NCI-H1436 (cell line): ENCODE measurements at places on chromosomes 5 and 9.
A peak's percentile ranks its signal among the peaks of the same experiment; 100 is the strongest.

DNA sequence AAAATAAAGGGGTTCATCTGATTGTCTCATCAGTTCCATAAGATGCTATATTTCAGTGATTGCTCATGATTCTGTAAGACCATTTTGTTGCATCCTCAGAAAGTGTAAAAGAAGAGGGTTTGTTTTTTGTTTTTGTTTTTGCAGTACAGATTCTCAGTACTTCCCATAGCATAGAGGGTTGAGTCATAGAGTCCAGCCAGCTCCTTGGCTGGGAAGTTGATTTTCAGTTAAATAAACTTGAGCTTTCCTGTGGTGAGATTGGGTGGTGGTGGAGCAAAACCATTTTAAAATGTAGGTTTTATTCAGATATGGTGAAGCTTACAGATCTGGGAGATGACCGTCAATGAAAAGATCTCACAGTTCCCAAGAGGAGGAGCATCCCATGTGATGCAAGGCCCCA is 48.2 kb downstream of the DAPK1 start:
- DNase-seq: no peak

- DNase-seq: no peak
Observed at GRCh38 chr5:38799556-38800377, 46.0 kb upstream of the OSMR start.

DNA sequence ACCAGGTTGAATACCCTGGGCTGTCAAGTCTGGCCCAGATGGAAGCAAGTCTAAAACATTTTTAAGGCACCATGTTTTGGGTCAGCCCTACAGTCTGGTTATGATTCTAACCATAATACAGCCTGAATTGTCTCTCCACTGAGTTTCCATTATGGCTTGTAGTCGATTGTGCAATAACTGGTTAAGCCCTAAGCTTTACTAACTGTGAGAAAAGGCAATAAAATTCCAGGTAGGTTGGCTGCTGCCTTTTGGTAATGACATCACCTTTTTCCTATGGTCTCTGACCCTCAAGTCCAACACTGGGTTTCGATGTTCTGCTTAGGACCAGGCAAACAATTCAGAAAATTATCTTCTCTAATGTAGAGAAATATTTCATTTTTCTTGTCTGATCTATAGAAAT is 243.3 kb downstream of the ACTL7B start:
- no peak for DNase-seq

DNA sequence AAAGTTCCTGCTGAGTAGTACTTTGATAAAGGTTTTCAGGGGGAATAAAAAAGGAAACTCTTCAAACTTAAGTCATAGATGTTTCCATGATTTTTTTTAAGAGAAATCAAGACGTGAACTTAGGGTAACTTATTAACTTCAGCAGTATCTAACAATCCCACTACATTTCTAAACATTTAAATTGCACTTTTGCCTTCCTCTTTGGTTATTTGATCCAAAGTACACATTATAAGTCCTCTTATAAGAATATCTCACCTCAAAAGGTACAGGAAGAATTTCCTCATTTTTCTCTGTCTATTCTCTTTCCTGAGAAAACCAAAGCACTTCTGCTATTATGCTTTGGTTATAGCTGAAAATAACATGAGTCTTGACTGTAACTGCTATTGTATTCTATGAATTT is 7.9 kb downstream of the PTPRD start:
- DNase-seq: no peak

- DNase-seq: no peak
Observed at GRCh38 chr5:4954048-4954447, 186.1 kb upstream of the ADAMTS16 start.

DNA sequence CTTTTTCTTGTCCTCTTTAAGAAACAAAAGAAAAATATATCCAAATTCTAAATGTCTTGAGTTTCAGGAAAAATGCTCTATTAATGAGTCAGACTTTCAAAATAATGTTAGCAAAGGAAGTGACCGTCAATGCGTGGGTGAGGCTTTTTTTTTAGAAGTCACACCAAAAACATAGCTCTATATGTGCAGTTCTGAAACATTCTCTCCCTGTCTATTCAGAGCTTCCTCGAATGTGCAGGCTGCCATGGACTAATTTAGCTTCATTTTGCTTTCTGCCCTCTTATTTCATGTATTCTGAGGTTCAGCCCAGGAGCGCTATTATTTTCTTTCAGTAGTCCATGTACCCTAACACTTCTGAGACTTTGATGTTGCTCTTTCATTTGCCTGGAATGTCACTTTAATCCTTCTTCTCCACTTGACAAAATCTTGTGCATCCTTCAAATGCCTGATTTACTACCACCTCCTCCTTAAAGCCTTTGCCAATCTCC is 72.5 kb upstream of the RASA1 start:
- no peak for DNase-seq

DNA sequence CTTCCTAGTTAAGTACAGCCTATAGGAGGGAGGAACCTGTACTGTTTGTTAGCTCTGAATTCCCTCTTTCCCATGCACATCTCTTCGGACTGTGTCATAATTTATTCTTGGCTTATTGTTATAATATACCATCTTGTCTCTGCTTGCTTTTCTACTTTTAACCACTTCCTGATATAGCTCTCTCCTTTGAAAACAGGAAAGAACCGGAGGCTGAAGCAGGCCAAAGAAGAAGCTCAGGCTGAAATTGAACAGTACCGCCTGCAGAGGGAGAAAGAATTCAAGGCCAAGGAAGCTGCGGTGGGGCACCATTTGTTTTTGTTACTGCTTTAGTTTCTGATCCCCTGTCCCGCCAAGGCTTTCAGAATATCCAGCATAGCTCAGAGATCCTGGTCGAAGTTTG is 4.8 kb downstream of the ATP6V1G1 start:
- no peak for DNase-seq

GRCh38 chr5:44332285-44332971 is 56.8 kb downstream of the FGF10 start:
- peak; percentile 13 for DNase-seq

- no peak for DNase-seq
Observed at GRCh38 chr9:80503671-80504281, 932.0 kb downstream of the TLE4 start.

GRCh38 chr9:137694236-137694959 is 75.6 kb downstream of the EHMT1 start:
- no peak for DNase-seq

DNA sequence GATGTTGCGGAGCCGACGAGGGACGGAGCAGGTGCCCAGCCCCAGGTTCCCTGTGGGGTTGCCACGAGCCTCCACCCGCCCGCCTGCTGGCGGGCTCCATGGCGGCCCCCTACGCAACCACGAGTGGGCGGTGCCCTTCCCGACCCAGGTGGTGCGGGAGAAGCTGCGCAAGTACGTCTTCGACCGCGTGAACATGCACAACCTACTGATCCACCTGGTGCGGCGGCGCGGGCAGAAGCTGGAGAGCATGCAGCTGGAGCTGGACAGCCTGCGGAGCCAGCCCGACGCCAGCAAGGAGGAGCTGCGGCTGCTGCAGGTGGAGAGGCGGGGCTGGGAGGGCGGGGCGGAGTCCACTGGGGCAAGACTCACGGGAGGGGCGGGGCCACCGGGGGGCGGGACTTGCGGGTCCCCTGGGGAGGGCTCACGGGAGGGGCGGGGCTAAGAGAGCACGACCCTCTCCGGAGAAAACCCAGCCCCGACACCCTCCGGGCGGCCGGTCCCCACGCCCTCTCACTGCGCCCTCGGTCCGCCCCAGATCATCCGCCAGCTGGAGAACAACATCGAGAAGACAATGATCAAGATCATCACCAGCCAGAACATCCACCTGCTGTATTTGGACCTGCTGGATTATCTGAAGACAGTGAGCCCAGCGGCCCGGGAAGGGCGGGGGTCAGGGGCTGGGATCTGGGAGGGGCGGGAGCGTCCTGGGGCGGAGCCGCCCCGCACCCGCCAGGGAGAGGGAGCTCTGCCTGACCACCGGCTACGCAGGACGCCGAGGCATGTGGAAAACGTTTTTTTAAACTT is 3.9 kb downstream of the CCDC183 start:
- peak; percentile 85 for DNase-seq

DNA sequence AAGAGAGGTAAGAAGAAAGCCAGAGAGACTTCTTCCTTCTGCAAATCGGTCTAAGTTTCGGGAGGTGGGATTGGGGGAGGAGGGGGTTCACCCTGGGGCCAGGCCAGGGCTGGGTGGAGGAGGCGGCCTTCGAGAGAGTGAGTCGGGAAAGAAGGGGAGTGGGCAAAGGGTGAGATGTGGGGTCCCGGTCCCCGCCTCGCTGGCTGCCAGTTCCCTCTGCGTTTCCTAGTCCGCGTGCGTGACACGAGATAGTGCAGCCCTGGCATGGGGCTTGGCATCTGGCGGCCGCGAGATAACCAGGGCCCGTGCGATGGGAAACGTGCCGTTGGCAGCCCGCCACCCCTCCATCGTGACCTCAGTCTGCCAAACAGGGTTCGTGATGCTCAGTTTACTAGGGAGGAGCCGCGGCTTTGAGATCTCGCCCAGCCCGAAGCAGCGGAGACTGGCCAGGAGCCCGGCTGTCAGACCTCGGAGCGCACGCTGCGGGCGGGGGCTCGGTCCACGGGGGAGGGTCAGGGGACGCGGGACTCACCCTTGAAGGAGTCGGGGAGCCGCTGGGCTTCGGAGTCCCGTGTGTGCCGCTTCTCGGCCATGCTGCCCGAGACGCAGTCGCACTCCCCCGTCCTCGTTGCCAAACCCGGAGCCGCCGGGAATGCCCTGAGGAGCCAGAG is at the start of gene STOM:
Gene STOM (minus strand): TSS at position 656 of the 671 bp plus-strand sequence. CDS start 63 bp downstream, at position 593.
- no peak for DNase-seq

GRCh38 chr5:175749591-175749990 is 91.7 kb downstream of the HRH2 start:
- DNase-seq: no peak

- DNase-seq: no peak
Observed at GRCh38 chr5:101393795-101394450, 490.8 kb upstream of the ST8SIA4 start.

DNA sequence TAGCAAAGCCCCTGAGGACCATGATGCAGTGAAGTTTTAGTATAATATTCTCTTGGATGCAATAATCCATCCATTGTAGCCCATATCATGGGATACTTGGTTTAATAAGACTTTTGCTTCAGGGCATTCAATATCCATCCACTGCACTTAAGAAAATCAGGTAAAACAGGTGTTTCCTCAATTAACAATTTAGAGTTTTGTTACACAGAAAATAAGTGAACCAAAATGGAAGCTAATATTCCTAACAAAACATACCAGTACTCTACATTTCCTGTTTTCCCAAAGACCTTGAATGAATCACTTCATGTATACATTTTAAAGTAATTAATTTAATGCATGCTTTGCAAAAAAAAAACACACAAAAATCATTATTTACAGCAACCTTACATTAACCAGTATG is 305.6 kb downstream of the NR2F1-AS1 start:
- no peak for DNase-seq

DNA sequence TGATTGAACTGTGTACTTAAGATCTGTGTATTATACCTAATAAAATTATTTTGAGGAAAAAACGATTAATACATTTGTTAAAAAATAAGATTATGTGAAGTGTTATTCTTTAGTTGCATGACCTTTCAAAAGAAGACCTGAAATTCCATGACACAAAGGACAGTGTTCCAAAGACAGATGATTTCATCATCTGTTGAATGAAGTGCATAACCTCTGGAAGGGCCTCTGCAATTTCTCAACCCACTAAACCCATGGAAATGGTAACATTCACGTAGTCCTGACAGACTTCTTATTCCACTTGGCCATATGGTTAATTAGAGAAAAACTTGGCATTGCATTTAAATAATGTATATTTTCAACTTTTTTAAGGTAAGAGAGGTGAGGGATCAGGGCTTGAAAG is 167.2 kb upstream of the CTNND2 start:
- no peak for DNase-seq

DNA sequence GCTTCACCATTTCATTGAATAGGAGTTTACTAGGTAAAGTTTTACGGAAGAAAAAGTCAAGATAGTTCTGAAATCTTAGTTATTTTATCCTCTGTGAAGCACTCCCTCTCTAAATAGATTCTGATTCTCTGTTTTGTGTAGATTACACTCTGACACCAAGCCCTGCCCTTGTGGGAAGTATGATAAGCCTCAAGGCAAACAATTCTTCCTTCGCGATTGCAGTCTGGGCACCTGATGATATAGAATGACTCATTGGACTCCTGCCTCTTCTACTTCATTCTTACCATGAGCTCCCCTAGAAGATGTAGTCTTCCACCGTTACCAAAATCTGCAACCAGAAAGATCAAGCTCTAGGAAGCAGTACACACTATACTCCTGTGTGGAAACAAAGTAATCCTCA is 626.9 kb upstream of the PTGER4 start:
- DNase-seq: no peak

DNA sequence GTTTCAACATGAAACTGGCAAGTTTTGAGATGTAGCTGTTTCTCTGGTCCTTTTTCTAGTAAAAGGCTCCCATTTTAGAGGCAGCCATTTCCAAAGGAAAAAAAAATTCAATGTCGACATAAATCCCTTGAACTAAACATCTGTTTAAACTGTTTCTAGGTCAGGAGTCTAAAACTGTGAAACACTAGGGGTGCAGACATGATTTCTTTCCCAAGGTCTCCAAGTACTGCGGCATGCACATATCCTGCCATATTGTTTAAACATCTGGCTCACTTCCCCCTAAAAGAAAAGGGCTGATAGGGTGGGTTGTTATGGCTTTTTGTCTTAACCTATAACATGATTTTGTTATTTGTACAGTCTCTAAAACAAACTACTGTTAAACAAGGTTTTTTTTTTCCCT is 51.1 kb downstream of the NFIB start:
- DNase-seq: no peak

DNA sequence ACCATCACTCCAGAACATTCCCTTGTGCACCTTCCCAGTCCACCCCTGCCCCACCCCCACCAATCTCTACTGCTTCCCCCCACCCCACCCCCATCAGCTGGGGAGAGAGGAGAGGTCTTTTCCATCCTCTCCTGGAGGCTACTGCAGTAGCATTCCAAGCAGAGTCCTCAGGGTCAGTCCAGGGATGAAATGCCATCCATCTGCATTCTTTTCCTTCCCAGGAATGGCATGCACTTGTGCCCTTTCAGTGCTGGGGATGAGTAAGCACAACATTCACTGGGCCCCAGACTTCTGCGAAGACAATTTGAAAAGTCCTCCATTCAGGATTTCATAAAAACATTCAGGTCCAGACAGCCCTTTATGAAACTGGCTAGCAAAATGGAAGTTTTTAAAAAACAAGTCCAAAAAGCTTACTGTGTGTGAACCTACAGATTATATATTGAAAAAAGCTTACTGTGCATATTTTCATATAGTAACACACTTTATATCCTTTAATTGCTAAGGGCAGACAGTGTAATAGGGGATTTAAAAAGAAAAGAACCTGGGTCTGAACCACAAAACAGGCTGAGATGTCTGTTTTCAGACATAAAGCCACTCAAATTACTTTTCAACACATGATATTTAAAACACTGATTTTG is 50.0 kb upstream of the GOLPH3 start:
- DNase-seq: no peak

GRCh38 chr5:135964670-135965320 is 10.0 kb upstream of the LECT2 start:
- DNase-seq: no peak
